ENCODE measurements at places on chromosomes 12 and 14.

- DNase-seq, result peak; percentile 1
Measured at GRCh38 chr12:51076236-51076930, 7.0 kb downstream of the CSRNP2 start.

- no peak for DNase-seq
Measured at GRCh38 chr12:94841177-94841576, 162.3 kb downstream of the NDUFA12 start.

- DNase-seq, result no peak
Measured at GRCh38 chr12:48556631-48557030, 13.2 kb downstream of the LALBA start.

DNA sequence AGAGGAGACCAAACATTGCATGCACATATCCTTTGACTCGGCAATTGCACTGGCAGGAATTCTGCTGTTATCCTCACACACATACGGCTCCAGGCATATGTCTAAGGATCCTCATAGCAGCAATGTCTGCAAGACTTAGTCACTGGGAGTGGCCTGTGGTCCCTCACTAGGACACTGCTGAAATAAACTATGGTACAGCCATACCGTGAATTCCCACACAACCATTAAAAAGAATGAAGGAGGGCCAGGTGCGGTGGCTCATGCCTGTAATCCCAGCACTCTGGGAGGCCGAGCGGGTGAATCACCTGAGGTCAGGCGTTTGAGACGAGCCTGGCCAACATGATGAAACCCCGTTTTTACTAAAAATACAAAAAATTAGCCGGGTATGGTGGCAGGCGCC, 105.1 kb downstream of the ZFP36L1 start:
- no peak for DNase-seq

DNA sequence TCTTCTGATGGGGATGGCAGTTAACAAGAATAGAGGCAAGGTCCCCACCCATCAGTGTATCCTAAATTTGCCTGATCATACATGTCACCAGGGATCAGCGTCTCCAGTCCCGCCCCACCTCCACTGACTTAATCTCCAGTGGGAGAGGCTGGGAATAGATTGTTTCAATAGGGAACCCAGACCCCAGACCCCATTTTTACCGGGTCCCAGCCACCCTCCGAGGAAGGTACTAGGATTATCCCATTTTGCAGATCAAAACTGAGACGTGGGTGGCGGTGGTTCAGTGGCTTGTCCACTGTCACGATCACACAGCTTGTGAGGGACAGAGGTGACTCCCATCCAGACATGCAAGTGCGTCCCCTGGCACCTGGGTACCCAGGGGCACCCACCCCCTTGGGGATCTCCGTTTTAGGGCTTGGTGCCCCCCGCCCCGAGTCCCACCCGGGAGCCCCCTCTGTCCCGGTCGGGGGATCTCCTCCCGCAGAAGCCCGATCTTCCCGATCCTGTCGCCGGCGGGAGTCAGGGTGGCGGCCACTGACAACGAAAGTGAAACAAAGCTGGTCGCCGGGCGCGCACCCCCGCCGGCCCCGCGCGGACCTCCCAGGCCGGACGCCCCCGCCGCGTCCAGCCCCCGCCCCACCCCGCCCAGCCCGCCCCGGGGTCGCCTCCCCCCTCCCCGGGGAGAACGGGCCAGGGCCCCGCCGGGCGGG, 523 bp downstream of the WSB2 start:
- DNase-seq, result peak; percentile 31

- no peak for DNase-seq
Measured at GRCh38 chr12:92947589-92948215, 18.6 kb upstream of the EEA1 start.

- DNase-seq, result no peak
Measured at GRCh38 chr14:99870617-99871016, 77.4 kb downstream of the EML1 start.

DNA sequence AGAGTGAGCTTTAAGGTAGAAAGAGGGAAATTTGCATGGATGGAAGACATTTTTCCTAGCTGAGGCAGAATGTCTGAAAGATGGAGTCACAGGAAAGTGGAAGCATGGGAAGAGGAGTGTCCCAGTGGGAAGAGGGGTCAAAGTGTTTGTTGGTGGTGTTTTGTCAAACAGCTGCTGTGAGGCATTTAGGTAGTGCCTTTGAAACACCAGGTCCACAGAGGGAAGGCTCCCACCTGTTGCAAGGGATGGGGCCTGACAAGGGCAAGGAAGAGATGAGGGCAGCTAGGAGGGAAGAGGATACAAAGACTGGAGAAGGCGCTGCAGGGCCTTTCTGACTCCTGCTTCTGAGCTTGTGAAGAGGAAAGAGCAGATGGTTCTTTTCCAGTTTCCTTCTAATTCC, 91.8 kb upstream of the CISTR start:
- DNase-seq, result no peak

- no peak for DNase-seq
Measured at GRCh38 chr14:100153560-100153959, 5.9 kb downstream of the DEGS2 start.

GRCh38 chr12:65879878-65880277, 55.6 kb downstream of the HMGA2 start:
- DNase-seq, result no peak

DNA sequence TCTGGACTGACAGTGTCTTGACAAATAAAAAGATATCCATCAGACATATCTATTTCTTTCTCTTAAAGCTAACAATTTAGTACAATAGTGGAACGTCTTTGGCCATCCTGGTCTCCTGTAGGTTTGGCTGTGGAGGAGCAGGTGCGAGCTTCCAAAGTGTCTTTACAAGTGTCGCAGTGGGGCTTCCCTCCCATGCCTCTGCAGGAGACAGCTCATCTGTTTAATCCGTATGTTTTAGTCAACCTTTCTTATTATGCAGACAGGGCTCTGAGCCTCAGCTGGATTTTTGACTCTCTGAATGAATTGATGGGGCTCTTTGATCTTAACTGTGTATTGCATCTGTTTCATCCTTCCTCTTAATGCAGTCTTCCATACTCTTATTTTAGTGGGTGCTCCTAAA, 57.5 kb downstream of the RMST start:
- DNase-seq, result no peak

DNA sequence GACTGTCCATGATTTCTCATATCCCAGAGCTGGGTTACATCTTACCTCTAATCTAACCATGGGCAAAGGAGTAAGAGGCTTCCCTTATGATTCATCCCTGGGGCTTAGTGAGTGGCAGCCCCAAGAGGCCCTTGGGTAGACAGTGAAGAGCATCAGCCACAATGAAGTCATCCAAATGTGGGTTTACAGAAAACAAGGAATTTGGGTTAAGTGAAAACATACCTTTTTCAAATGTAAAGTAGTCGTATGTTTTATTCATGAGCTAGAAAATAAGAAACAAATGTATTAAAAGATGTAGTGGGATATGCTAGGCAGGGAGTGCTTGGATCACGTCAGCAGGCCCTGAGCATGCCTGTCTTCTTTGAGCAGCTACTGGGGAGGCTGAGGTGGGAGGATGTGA, 54.0 kb upstream of the ELK3 start:
- DNase-seq, result no peak

DNA sequence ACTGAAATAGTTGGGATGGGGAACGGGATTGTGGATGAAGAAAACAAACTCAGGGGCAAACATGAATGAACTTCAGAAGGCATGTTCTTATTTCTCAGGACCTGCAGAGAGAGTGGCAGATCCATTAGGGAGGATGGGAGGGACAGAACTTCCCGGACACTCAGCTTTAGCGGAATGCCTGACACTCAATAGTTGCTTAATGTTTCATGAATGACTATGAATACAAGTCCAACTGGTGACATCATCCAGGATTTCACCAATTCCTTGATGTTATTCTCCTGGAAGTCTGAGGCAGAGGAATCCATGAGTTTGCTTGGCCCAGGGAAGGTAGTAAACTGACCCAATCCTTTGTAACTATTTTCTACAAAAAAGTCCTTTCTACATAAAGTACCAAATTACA, 37.8 kb upstream of the LRRC10 start:
- DNase-seq, result no peak

DNA sequence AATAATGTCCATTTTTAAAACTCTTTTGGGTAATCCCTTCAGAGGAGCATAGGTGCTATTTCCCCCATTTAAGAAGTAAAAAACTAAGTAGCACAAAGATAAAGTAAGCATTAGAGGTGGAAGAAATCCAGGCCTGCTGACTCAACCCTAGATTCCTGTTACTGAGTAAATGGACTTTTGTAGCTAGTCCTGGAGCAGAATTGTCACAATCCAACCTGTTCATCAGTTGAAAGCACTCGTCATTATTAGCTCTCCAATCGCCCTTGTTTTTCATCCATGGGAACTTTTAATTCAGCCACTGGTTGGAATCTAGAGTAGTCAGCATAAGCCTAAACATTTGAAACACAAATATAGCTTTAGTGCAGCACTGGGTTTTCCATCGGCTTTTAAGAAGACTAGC, 139.5 kb upstream of the AMIGO2 start:
- DNase-seq, result no peak

DNA sequence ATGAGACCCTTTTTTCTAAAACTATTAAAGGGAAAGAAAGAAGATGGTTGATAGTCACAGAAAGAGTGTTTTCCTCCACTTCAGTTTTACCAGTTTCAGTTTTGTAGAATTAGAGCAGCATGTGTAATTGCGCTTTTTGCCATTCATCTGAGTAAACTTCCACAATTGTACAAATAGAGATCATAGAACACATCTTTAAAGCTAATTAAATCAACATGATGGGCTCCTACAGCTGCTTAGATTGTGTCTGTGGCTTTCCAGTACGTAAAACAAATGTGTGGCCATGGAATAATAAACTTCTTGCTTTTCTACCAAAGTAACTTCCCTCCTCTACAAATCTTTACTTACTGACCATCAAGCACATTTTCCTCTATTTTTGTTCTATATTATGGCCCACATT, 84.2 kb upstream of the LRIG3 start:
- no peak for DNase-seq

- no peak for DNase-seq
Measured at GRCh38 chr12:91383099-91383498, 200.5 kb upstream of the DCN start.

DNA sequence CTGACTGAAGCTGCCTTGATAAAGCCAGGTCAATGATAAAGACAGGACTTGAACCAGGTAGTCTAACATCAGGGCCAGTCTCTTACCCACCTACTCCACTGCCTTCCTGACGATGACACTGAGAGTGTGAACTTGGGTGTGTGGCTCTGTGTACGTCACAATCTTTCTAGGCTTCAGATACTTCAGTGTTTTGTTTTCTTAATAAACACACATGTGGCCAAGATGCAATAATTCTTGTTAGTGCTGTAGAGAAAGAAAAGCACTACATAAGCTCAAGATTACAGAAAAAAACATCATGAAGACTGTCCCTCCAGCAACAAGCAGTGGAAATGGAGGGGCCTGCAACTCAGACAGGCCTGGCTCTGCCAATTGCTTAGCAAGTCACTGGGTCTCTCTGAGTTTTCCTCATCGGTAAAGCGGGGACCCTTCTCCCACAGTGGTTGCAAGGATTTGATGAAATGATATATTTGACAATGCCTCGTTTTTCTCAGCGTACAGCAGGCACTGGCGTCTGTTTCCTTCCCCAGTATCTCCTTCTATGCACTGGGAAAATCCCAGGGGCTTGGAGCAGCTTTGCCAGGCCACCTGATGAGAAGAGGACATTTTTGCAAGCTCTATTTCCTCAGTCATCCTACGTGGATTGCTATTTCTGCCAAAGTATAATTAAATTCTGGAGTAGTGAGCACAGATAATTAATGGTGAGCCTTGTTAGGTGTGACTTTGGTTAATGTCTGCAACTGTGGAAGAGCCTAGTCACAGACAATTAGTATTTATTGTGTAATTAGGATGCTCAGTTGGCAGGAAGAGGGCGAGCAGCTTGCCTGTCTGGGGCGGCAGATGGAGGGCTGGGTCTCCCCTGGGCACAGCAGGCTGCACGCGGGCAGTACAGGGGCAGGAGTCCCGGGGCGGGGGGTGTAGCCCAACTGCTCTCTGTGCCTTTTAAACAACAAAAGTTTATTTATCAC, 55.8 kb upstream of the CHGA start:
- DNase-seq, result no peak

GRCh38 chr14:44099743-44100488, 407.2 kb downstream of the FSCB start:
- DNase-seq, result no peak
